Stimulated activated CD4-positive, alpha-beta T cell treated with anti-CD3 and anti-CD28 coated beads, Interleukin-1b, Interleukin-23, amount 100 ng/mL, for 1 hour (primary cell): ENCODE measurements at places on chromosomes 1 and 21.

DNA sequence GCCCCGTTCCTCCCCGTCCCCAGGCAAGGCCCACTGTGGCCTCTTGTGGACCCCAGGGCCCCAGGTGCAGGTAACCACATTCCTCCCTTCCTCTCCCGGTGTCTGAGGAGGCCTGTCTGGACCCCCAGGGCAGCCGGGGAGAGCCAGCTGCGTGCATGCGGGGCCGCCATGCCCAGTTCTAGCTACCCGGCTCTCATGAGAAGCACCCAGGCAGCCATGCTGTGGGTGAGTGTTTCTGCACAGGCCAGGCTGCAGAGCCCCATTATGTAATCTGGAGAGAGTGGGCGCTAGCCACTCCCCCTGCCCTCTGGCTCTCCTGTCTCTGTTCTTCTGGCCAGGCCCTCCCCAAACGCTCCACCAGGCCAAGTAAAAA, 18.4 kb upstream of the PLEKHG5 start:
- DNase-seq = no peak

DNA sequence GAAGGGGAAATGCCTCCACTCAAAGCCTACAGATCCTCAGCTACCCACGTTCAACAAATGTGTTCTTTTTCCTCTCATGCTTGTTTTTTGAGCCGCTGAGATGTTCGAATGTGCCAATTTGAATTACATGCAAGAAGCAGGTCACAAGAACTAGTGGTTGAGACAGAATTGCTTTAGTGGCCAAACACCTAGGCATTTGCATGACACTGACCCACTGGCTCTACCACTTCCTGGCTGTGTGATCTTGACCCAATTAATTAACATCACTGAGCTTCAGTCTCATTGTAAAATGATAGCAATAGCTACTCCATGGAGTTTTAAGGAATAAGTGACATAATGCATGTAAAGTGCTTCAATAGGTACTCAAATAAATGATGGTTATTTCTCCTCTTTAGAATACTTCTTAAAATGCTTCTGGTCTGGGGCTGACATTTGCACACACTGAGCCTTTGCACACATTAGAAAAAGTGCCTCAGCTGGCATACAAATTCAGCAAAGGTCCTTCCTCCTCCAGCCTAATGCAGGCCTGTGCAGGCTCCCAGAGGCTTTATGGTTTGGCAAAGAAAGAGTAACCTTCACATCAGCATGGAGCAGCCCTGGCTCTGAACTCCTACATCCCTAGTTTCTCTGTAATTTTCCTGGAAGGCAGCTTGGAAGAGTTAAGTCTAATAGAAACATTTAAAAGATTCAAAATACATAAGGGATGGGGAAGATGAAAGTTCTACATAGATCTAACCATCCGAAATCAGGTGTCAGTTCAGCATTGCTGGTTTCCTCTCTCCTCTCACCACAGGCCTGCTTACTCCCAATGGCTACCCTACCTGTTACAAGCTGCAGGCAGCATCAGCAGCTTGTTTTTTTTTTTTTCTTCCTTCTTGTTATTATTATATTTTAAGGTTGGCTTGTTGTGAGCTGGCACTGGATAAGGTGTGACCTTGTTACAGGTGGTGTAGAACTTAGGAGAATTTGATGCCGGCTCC, 107.4 kb downstream of the TBX19 start:
- no peak for DNase-seq

DNA sequence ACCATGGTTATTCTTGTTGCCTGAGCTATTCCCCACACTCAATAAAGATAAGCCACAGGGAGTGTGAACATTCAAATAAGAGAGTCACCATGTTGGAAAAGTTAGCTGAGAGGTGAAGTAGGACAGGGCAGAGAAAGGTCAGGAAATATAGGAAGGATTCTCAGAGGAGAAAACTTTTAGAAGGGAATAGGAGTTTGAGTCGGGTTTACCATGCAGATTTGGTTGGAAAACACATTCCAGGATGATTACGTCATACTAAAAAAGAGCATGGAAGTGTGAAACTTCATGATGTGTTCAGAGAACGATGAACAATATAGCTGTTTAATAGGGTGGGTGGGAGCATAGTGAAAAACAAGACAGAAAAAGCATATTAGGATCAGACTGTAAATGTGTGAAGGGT, 1125.3 kb upstream of the ADGRL2 start:
- no peak for DNase-seq

- DNase-seq = no peak
These were observed 17.5 kb upstream of the YTHDF2 start for GRCh38 chr1:28719332-28719619.

- DNase-seq = no peak
These were observed 16.6 kb downstream of the ATP1A4 start for GRCh38 chr1:160168016-160168415.

DNA sequence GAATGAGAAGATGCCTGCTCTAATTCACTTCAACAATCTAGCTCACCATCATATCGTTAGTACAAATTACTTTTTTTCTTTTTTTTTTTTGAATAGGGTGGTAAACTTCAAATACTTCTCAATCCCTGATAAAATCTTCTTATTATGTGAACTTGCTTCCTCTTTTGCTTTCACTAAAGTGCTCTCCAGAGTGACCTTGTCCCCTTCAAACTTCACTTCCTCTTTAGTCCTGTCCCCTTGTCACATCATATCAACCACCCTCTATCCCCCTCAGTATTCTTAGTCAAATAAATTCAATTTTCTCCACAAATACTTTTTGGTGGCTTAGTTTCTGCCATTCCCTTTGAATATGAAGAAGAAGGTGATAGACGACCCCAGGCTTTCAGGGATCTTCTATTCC, 124.9 kb upstream of the PLXNA2 start:
- DNase-seq = no peak
